ENCODE measurements at places on chromosomes 3 and 15. TPM values are rescaled to one million over a fixed set of nuclear protein-coding genes. Genes with fewer than 3 reads are reported as not detected.

CPNE4 gene
- not detected for total RNA-seq

HGD gene
- 1.8 TPM for total RNA-seq

ASB14 gene
- total RNA-seq, result not detected

SETMAR gene
- total RNA-seq, result 12.3 TPM

ATP13A5 gene
- not detected for total RNA-seq

HYAL3 gene
- 5.6 TPM for total RNA-seq

- H3K27ac ChIP-seq, result no peak overlapping the region
- peak overlapping the region; percentile 79 for H3K4me3 ChIP-seq
- no peak for DNase-seq
- peaks cover 37% of the 10 kb centered on the region for H3K4me1 ChIP-seq
- peaks cover 4% of the 10 kb centered on the region for H3K36me3 ChIP-seq
Observed at GRCh38 chr3:169663951-169664820, 674 bp upstream of the MECOM start.

DNA sequence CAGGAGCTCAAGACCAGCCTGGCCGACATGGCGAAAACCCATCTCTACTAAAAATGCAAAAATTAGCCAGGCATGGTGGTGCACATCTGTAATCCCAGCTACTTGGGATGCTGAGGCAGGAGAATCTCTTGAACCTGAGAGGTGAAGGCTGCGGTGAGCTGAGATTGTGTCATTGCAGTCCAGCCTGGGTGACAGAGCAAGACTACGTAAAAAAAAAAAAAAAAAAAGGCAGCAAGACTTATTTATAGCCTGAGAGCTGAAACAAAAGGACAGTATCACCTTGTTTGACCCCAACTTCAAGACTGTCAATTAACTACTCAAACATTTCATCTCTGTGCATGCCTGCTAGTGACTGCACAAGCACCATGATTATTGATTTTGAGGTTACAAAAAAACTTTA lies 478.9 kb upstream of the GBE1 start:
- no peak for DNase-seq
- H3K36me3 ChIP-seq, result peaks cover 5% of the 10 kb centered on the region
- H3K4me1 ChIP-seq, result no peaks in the 10 kb centered on the region

DNA sequence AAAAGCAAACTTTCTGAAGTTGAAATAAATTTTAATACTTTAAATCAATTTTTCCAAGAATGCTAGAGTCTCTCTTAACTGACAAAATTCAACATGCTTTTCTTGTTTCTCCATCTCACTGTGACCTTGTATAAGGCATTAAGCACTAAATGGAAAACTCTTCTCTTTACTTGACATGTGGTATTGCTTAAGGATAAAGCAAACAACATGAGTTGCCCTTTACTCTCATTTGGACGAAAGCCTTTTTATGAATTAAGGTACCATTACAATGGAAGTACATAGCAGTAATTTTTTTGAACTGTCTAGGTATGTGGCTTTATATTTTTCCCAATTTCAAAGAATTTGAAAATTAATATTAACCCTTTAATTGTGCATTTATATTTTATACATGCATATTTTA lies 1.4 kb downstream of the STRIT1 start:
- H3K4me1 ChIP-seq, result no peaks in the 10 kb centered on the region
- DNase-seq, result no peak
- no peaks in the 10 kb centered on the region for H3K27me3 ChIP-seq
- no peak overlapping the region for H3K27ac ChIP-seq
- H3K4me3 ChIP-seq, result no peak overlapping the region
- H3K36me3 ChIP-seq, result no peaks in the 10 kb centered on the region

- H3K4me1 ChIP-seq, result no peaks in the 10 kb centered on the region
- H3K36me3 ChIP-seq, result no peaks in the 10 kb centered on the region
- H3K27me3 ChIP-seq, result no peaks in the 10 kb centered on the region
- no peak for DNase-seq
- no peak overlapping the region for H3K4me3 ChIP-seq
Observed at GRCh38 chr3:54780336-54780735, 147.5 kb downstream of the LRTM1 start.

DNA sequence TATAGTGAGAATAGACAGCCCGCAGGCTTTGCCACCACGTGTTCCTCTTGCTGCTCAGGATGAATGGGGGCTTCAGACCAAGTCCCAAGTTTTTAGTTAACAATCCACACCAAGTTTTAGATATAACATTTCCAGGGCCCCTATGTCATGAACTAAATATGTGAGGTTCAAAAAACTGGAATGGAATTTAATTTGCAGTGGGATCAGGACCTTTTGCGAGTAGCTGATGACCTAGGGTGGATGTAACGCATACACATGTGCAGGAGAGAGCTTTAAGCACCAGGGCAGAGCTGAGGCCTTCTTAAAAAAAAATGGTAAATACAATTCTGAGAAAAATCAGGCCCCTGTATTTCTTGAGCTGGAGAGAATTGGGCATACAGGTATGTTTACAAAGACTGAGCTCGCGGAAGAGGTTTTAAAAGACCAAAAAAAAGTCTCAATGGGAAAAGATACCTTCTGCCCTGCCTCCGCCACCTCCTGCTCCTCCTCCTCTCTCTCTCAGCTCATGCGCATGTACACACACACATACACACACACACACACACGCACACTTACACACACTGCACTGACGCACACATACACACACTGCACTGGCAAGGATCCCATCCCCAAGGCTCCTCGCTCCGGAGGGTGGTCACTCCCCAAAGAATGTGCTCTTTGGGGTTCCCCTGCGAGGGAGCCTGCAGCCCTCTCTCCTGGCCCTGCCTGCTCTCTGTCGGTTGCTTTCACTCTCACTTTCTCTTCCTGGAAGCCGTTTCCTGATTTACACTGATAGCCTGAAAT lies 48.2 kb upstream of the IGF1R start:
- H3K36me3 ChIP-seq, result no peaks in the 10 kb centered on the region
- peaks cover 26% of the 10 kb centered on the region for H3K27me3 ChIP-seq

GRCh38 chr3:59456852-59457485 lies 407.1 kb upstream of the CFAP20DC start:
- peak overlapping the region; percentile 21 for H3K27ac ChIP-seq
- H3K4me1 ChIP-seq, result peaks cover 29% of the 10 kb centered on the region
- DNase-seq, result no peak
- peaks cover 14% of the 10 kb centered on the region for H3K36me3 ChIP-seq
- no peaks in the 10 kb centered on the region for H3K27me3 ChIP-seq

- no peak overlapping the region for H3K4me3 ChIP-seq
- H3K4me1 ChIP-seq, result no peaks in the 10 kb centered on the region
- no peak for DNase-seq
- H3K36me3 ChIP-seq, result no peaks in the 10 kb centered on the region
- H3K27ac ChIP-seq, result no peak overlapping the region
- no peaks in the 10 kb centered on the region for H3K27me3 ChIP-seq
Observed at GRCh38 chr3:76352051-76352450, 566.7 kb upstream of the ZNF717 start.

- H3K36me3 ChIP-seq, result no peaks in the 10 kb centered on the region
- no peaks in the 10 kb centered on the region for H3K4me1 ChIP-seq
- no peak overlapping the region for H3K27ac ChIP-seq
- DNase-seq, result no peak
Observed at GRCh38 chr3:175573226-175573625, 714.1 kb downstream of the NAALADL2 start.

GRCh38 chr3:194129581-194130133 lies 6.3 kb upstream of the HES1 start:
- peaks cover 12% of the 10 kb centered on the region for H3K4me1 ChIP-seq
- no peak for DNase-seq
- H3K27ac ChIP-seq, result no peak overlapping the region
- H3K36me3 ChIP-seq, result peaks cover 4% of the 10 kb centered on the region
- H3K4me3 ChIP-seq, result no peak overlapping the region
- H3K27me3 ChIP-seq, result peaks cover 44% of the 10 kb centered on the region

GRCh38 chr3:183301937-183302580 lies 49.0 kb downstream of the B3GNT5 start:
- peak overlapping the region; percentile 9 for H3K4me3 ChIP-seq
- H3K4me1 ChIP-seq, result peaks cover 29% of the 10 kb centered on the region
- H3K27me3 ChIP-seq, result no peaks in the 10 kb centered on the region
- no peak for DNase-seq
- H3K36me3 ChIP-seq, result no peaks in the 10 kb centered on the region

DNA sequence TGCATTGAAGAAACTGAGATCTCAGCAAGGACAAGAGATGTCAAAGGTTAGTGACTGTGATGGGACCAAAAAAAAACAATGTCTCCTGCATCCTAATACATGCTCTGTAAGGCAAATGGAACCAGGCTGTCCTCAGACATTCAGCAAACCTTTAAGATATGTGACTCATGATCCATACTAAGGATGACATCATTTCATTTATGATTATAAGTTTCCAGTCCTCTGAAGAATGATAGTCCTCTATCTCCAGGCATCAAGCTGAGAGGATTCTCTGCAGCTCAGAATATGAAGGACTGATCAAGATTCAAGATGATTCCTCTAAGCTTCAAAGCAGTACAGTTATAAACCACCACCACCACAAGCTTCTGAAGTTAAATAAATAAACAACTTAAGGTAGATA lies 47.6 kb downstream of the SSR3 start:
- H3K27me3 ChIP-seq, result peaks cover 25% of the 10 kb centered on the region
- peaks cover 6% of the 10 kb centered on the region for H3K4me1 ChIP-seq
- H3K27ac ChIP-seq, result no peak overlapping the region
- no peak overlapping the region for H3K4me3 ChIP-seq

DNA sequence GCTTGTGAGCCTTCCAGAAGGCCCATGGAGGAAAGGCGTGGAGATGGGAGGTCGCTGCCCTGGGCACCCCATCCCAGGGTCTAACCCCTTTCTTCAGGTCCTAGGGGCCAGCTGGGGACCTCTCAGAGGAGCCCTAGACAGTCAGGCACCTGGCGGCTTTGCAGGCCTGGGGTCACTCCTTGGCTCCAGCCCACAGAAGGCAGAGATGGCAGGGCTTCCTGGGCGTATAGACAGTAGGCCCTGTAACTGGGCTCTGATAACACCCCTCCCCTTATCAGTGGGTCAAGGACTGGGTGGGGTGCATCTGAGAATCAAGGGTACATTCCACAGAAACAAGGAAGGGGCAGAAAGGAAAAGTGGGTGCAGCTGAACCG lies 16.7 kb downstream of the ZDHHC19 start:
- H3K36me3 ChIP-seq, result no peaks in the 10 kb centered on the region
- H3K27ac ChIP-seq, result peak overlapping the region; percentile 41
- peaks cover 7% of the 10 kb centered on the region for H3K4me1 ChIP-seq
- no peaks in the 10 kb centered on the region for H3K27me3 ChIP-seq
- H3K4me3 ChIP-seq, result no peak overlapping the region

- no peak overlapping the region for H3K27ac ChIP-seq
- no peaks in the 10 kb centered on the region for H3K27me3 ChIP-seq
Observed at GRCh38 chr15:54364961-54365360, 386.7 kb downstream of the UNC13C start.

DNA sequence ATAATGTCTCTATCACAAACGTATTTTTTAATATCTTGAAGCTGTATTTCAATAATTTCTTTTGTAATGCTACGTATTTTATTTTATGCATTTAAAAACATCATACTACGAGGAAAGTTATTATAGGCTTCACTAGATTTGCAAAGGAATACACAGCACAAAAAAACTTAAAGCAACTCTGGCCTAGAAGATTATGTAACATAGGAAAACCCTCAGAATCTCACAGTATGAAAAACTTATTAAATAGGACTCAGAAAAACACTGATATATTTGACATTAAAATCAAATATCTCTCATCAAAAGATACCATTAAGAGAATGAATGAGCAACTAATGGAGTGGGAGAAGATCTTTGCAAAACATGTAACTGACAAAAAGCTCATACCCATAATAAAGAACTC lies 63.7 kb downstream of the DMXL2 start:
- H3K4me3 ChIP-seq, result no peak overlapping the region
- no peak for DNase-seq
- H3K27ac ChIP-seq, result no peak overlapping the region
- no peaks in the 10 kb centered on the region for H3K27me3 ChIP-seq

Measured in natural killer cell treated with Interleukin-12 subunit alpha and Interleukin-12 subunit beta and Interleukin-15 and Interleukin-18, amount 100 ng/mL, for 72 hours (primary cell).